ENCODE measurements at places on chromosomes 1 and 21.
A peak's percentile ranks its signal among the peaks of the same experiment; 100 is the strongest.

DNA sequence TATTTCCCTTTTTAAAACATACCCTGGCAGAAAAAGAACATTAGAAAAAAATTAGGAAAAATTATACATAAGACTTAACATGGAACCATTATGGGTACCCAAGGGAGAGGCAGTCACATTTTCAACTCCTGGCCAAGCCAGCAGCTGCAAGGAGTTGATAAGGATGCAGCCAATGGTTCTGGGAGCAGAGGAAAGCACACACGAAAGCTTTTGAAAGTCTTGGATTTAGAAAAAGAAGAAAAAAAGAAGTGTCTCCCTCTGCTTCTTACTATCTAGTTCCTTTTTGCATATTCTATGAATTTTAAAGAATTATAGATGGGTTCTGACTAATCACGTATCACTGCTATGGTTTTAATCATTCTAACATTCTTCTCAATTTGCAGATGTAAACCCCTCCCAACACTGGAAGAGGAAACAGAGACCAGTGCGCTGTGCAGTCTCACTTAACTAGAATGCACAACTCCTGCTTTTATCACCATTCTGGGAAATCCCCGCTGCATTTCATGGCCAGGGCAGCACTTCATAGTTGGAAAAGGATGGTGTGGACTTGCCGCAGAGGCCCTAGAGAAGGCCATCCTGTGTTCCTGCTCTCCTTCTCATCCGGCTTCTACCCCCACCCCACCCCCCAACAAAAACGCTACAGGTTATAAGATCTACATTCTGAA lies 2.7 kb upstream of the CD58 start:
- no peak for DNase-seq

DNA sequence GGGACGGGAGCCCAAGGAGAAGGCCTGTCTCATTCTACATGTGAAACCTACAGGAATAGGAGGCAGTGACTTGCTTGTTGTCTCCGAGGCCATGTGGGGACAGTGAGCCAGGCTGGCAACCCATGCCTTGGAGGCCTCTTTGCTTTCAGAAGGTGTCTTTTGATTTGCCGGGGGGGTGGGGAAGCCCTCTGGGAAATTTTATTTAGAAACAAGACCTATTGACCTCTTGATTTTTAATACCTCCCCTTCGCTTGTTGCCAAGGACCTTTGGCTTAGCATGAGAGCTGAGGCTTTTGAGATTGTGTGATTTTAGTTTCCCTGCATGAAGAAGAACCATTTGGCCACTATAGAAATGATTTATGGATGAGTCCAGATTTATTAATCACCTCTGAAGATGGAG lies 4.1 kb downstream of the ARMH1 start:
- no peak for DNase-seq

GRCh38 chr1:3018051-3018471 lies 3.2 kb upstream of the ACTRT2 start:
- no peak for DNase-seq

GRCh38 chr1:24502709-24503058 lies at the start of gene RCAN3:
Gene RCAN3 (plus strand): TSS chr1:24502836. CDS start chr1:24514373, 11,537 bp downstream.
- DNase-seq = peak; percentile 47

- DNase-seq = no peak
Measured at GRCh38 chr1:29270929-29271521, 34.7 kb downstream of the PTPRU start.

DNA sequence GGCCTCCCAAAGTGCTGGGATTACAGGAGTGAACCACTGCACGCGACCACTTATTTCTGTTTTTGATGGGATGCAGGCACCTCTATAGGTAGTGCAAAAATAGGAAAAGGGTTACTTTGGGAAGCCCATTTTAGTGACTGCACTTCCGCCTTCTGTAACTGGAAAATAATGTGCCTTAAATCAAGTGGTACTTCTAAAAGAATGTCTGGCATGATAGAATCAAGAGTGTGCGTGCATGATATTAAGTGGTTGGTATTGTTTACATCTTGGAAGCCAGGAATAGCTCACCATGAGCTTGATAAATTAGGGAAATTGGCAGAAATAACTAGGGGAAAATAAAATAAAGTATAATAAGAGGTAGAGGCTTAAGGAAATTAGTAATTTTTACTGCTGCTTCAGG lies 1067.0 kb downstream of the ADGRL2 start:
- DNase-seq = no peak

DNA sequence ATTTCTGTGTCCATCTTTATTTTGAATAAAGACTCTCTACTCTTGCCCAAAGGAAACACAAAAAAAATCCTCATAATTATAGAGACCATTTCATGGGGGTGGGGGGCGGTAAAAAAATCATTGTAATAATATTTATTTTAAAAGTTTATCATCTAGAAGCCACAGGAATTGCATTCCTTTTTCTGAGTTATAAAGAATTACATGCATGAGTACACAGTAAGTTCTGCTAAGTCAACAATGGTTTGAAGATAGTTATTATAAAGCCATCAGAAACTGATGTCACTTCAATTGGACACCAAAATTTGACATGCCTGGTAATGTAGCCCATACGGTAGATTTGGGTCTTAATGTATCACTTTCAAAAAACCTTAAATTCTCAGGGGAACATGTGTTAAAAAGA lies 478.1 kb upstream of the NR5A2 start:
- no peak for DNase-seq

GRCh38 chr1:51624855-51625254 lies 8.0 kb downstream of the OSBPL9 start:
- DNase-seq = no peak

GRCh38 chr1:64962441-64962840 lies 3.9 kb downstream of the JAK1 start:
- no peak for DNase-seq

- DNase-seq = no peak
Measured at GRCh38 chr1:41681331-41682098, 197.0 kb upstream of the EDN2 start.

DNA sequence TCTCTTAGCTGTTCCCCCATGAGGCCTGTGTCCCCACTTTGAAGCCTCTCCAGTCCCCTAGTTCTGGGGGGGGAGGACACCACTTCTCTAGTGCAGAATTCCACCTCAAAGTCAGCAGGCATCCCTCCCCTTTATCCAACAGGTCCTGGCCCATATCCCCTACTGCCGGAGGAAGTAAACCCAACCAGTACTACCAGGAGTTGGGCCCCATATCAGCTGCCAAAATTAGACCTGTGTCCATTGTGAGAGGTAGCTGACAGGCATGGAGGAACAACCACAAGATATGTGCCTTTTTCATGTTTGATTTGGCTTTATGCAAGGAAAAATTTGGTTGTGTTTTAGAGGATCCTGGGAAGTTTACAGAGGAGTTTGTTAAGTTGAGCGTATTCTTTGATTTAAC lies 22.1 kb upstream of the SLC6A9 start:
- DNase-seq = no peak

- no peak for DNase-seq
Measured at GRCh38 chr1:37718901-37719571, 26.7 kb downstream of the CDCA8 start.

Data from DMS79 (cell line).